CD4-positive, alpha-beta T cell treated with Interleukin-1 beta for 1 hour (primary cell): ENCODE measurements at places on chromosomes 7 and 10.

- DNase-seq: no peak
Measured at GRCh38 chr7:132395361-132395760, 180.9 kb downstream of the PLXNA4 start.

DNA sequence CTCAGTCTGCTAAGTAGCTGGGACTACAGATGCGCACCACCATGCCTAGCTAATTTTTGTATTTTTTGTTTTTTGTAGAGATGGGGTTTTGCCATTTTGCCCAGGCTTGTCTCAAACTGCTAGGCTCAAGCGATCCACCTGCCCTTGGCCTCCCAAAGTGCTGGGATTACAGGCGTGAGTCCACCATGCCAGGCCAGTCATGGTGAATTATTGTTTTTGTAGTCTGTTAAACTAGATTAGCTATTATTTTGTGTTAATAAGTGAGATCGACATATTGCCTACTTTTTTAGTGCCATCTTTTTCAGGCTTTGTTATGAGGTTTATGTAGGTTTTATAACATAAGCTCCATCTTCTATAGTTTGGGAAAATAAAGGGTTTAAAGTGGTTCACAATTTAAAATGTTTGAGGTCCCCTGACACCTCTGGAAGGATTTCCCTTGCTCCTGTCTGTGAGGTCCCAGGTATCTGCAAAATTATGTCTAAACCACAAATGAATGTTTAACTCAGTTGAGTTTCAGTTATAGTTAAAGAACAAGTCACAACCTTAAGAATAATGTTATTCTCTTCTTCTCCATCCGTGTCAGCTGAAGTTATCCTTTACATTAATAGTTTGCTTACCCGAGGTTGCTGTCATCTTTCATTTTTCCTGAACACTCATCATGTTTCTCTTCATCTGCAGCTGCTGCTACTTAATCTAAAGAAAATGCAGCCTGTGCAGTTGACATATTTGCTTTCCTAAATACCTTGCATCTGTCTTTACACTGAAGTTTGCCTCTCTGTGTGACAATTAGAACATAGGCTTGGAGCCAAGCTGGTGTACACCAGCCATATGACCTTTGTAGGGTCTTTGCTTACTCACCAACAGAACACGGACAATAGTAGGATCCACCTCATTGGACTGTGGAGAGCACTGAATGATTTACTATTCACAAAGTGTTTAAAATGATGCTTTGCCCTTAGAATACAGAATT is 8.9 kb upstream of the VSTM4 start:
- no peak for DNase-seq

- no peak for DNase-seq
Measured at GRCh38 chr10:117152668-117153067, 14.6 kb upstream of the VAX1 start.

GRCh38 chr10:58767652-58768051 is 255.0 kb downstream of the BICC1 start:
- no peak for DNase-seq

DNA sequence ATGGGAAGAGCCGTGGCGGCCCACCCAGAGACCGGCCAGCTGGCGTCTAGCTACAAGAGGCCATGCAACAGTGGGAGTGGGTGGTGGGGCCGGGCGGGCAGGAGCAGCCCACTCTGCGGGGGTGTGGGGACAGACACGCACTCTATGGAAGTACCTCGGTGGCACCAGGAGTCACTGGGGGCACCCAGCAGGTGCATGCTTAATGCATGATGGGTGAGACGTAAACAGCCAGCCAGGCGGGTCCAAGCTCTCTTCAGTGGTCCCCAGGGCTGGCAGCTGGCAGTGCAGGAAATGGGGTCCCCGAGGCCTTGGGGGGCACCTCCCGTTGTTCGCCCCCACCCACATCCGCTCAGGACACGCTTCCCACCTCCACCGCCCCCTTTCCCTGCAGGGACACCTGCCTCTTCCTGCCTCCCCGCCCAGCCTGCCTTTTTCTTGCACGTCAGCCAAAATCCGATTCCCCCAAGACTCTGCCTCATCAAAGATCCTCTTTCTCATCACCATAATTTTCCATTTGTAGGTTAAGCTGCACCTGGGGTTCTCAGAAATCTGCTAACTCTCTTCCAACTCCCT is 22.6 kb upstream of the PSMG3 start:
- DNase-seq: no peak

- DNase-seq: no peak
Measured at GRCh38 chr7:46139079-46139478, 218.0 kb upstream of the IGFBP3 start.

DNA sequence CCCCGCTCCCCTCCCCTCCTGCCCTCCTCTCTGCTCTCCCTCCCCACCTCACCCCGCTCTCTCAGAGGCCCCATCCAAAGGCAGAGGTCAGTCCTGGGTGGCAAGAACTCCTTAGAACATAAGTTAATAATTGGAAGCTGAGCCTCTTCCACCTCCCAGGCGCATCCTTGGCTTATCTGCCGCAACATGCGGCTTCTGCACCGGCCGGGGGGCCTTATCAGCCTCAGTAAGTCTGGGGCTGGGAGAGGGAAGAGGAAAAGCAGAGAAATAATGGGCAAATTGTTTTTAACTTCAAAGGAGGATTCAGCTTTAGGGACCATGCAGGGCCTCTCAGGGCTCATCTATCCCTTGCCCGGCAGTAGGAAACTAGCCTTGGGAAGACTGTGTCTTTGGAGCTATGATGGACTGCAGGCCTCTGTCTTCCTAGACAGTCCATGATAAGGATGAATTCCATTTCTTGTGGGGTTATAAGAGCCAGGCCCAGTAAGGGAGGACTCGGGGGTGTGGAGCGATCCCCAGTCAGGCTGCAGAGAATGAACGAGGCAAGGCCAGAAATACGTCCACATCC is 411.6 kb downstream of the PLXNA4 start:
- DNase-seq: no peak

DNA sequence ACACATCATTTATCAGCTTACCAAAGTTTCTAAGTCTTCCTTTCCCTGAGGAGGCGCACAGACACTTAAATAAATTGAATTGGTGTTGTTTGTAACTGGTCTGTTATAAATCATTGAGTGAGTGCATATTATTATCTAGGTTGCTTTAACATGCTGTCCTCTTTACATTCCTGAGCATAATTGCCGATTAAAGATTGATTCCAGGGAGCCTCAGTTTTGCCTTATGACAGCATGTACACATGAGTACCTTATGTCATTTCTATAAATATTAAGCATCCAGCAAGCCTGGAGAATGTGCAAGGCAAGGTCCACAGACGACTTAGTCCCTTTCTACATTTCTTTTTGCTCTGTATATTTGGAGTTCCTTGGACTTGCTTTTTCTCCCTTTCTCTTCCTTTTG is 177.9 kb upstream of the STEAP4 start:
- no peak for DNase-seq

DNA sequence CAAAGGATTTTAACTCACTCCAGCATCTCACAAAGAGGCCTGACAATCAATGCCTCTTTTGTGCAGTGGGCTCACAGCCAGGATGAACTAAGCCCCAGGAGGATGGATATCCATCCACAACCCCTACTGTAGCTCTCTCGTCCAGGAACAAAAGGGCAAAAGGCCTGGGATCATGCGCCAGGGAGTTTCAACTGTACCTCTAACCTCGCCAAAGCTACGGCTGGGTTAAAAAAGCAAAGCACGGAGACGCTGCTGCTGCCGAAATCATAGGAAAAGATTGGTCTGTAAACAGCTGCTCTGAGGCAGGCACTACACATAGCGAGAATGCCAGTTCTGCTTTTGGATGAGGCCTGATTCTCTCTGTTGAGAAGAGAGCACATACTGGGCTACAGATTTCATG is 32.1 kb downstream of the VSTM4 start:
- no peak for DNase-seq

- DNase-seq: no peak
Measured at GRCh38 chr7:11346302-11346701, 372.6 kb downstream of the PHF14 start.

- DNase-seq: no peak
Measured at GRCh38 chr10:18099415-18099814, 40.8 kb upstream of the CACNB2 start.

GRCh38 chr10:45526309-45526905 is 146.2 kb downstream of the ZFAND4 start:
- DNase-seq: no peak
